ENCODE measurements at places on chromosomes 12 and 14.

- no peak for DNase-seq
Observed at GRCh38 chr14:74737753-74738325, 24.9 kb downstream of the FCF1 start.

- no peak for DNase-seq
Observed at GRCh38 chr12:18570543-18570942, 167.3 kb downstream of the PLCZ1 start.

DNA sequence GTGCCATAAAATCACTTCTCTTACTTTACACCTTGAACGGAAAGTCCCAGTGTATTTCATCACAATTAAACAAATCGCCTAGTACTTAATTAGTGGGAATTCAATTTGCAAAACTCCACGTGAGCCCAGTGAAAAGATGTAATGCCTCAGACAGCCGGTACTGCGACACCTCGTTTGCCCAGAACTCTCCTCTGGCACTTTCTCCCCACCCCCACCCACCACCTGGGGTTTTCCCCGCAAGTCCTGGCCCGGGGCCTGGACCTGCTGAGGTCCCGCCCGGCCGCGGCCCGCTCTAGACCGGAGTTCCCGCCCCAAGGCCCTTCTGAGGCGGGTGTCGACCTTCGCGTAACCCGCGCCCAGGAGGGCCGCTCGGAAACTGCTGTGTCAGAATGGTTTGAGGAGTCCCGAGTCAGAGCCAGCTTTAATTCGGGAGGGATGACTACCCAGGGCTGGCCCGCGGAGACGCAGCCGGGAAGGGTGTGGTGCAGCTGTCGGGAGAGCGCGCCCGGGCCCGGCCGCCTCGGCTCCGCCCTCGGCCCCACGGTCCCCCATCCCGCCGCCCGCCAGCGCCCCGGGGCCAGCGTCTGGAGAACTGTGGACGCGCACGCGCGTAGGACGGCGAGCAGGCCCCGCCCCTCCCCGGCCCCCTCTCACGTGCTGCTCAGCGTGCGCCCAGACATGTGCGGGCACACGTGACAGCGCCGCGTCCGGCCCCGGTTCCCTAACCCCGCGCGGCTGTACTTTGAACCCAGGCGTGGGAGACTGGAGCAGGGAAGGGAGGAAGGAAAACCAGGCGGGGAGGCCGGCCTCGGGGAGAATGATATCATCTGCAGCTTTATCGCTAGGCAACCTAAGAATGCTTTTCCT is 10.8 kb downstream of the BHLHE41 start:
- no peak for DNase-seq

- no peak for DNase-seq
Observed at GRCh38 chr12:80325167-80325959, 118.7 kb upstream of the PTPRQ start.

DNA sequence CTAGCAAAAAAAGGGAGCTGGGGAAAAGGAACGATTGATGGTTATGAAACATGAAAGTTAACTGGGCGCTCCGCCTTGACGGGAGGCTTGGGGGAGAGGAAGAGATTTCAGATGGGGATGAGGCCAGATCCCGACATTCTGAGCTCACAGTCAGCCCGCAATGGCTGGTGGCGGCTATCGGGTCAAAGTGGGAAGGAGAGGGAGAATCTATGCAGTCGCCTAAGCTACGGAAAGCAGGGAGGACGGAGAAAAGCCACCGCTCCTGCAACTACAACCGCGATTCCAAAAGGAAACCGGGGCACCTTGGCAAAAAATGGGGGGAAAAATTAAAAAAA is 502 bp downstream of the MPHOSPH9 start:
- no peak for DNase-seq

- DNase-seq = no peak
Observed at GRCh38 chr12:120726961-120727360, 1.3 kb downstream of the ACADS start.

GRCh38 chr14:22084393-22085281 is 411.0 kb upstream of the OR4E1 start:
- peak; percentile 6 for DNase-seq

GRCh38 chr12:132788375-132789098 is 26.9 kb upstream of the ANKLE2 start:
- no peak for DNase-seq

GRCh38 chr12:78732481-78732880 is 132.1 kb upstream of the SYT1 start:
- no peak for DNase-seq

DNA sequence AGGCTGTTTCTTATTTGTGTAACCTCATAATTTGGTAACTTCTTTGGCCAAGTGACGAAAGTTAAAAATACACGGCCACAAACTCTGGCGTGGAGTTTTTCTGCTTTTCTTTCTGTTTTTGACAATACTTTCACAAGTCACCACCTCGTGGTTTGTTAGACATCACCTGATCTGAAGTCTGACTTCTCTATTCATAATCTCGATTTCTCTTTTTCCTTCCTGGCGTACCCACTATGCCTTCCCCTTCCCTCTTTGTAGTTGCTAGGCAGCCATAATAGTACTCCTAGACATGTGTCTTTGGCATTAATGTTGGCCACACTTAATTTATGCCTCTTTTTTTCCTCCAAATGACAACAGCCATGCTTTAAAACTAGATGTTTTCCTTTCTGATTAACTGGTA is 97.6 kb downstream of the POLR3B start:
- no peak for DNase-seq

DNA sequence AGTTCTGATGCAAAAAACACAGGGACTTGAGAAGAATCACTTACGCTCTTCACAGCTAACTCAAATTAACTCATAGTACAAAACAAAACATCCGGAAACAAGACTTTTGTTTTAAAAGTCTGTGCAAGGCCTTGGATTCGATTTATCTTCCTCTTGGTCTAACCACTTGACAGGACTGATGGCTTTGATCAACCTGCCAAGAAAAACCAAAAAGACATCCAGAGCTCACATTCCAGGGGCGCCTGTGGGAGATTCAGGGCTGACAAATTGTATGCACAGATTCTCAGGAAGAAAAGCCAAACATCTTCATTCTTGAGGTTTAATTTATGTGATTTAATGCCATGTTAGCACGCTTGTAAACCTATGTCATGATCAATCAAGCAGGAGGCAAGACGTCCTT is 129.1 kb upstream of the TMCC3 start:
- no peak for DNase-seq

GRCh38 chr12:85872497-85873091 is 1.5 kb upstream of the NTS start:
- DNase-seq = no peak

GRCh38 chr14:94970941-94971730 is 186.2 kb downstream of the DICER1 start:
- no peak for DNase-seq

- DNase-seq = no peak
Observed at GRCh38 chr12:28209782-28210181, 19.5 kb downstream of the CCDC91 start.

DNA sequence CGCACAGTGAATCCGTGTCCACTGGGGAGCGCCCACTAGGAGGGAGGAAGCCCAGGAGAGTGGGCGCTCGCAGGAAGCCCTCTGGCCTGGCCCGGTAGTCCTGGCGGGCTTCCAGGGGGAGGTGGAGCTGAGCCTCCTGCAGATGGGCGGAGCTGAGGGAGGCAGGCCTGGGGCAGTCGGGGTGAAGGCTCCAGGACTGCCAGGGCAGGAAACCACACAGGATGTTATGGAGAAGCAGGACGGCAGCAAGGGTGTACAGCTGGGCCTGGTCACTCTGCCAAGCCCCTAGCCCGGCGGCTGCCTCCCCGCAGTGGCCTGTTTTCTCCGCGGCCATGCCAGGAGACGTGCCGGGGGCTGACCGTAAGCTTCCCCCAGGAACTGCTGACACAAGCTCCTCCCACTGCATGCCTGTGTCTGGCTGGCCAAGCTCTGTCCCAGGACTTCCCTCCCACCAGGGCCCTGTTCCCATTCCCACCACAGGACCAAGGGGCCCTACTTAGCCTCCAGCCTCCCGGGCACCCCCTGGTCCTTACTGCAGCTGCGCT is 143.4 kb upstream of the C14orf180 start:
- no peak for DNase-seq

DNA sequence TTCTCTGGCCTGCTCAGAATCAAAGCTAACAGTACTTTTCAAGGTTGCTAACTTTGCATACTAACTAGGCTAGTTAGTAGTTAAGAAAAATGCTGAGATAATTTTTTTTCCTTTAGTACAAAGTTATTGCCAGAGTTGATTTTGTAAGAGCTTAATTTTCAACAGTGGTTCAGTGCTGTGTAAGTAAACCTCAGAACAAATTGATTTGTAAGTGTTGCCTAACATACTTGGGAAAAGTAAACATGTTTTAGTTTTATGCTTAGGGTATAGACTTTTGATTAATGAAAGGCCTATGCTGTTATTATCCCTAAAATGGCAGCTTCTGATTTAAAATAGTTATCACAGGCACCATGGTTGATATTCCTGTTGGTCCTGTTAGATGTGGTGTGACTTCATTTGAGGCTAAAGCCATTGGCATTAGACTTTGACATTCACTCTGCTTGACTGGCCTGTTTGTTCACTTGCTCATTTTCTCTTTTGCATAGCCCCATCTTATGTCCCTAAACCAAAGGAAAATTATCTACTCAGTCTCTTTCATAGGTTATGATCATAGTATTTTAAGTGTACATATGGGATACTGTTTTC is 5.2 kb downstream of the CMAS start:
- no peak for DNase-seq

- DNase-seq = no peak
Observed at GRCh38 chr14:98946940-98947339, 325.1 kb downstream of the BCL11B start.

- no peak for DNase-seq
Observed at GRCh38 chr12:3999904-4000303, 126.7 kb upstream of the PARP11 start.

GRCh38 chr14:77116172-77116817 is 18.2 kb downstream of the CIPC start:
- DNase-seq = no peak

- DNase-seq = no peak
Observed at GRCh38 chr14:95951359-95951758, 74.7 kb downstream of the TUNAR start.

DNA sequence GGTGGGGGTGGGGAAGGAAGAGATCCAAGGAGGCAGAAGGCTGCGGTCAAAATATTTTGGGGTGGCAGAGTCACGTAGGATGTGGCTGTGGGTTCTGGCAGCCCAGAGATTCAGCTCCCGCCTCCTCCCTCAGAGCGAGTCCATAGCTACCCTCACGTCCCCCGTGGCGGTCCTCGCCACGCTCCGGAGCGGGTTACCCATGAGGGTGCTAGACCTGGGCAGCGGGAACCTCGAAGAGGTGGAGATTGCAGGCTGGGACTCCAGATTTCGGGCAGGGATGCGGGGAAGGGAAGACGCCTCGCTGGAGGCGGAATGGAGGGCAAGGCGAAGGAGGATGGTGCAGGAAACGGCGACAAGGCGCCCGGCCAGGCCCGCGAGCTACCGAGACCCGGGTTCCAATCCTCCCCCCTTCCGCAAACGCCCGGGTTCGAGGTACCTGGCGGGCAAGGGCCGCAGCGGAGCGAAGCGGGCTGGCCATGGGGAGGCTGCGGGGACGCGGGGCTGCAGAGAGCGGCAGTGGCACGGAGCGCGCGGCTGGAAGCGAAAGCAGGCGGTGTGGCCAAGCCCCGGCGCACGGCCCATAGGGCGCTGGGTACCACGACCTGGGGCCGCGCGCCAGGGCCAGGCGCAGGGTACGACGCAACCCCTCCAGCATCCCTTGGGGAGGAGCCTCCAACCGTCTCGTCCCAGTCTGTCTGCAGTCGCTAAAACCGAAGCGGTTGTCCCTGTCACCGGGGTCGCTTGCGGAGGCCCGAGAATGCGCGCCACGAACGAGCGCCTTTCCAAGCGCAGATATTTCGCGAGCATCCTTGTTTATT is 46.2 kb downstream of the BCAT1 start:
- DNase-seq = no peak

DNA sequence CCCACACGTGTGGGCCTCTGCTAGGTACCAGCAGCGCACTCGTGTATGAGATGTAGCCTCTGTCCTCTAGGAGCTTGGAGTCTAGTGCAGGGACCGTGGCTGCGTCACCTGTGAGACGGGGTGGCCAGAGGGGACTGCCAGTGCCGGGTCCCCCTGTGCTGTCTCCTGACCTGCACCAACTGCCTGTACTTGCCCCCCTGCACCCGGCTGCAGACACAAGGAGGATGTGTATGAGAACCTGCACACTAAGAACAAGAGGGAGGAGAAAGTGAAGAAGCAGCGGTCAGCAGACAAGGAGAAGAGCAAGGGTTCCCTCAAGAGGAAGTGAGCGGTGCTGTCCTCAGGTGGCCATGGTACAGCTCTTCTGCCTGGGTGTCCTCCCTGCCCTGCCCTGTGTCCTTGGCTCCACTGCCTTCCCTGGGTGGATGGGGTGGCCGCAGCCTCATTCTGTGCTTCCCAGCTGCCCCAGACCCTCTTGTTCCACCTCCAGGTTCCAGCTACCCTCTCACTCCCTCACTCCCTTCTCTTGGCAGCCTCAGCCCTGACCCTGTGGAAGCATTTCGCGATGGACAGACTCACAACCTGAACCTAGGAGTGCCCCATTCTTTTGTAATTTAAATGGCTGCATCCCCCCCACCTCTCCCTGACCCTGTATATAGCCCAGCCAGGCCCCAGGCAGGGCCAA is 9.6 kb downstream of the PTPN6 start:
- no peak for DNase-seq

DNA sequence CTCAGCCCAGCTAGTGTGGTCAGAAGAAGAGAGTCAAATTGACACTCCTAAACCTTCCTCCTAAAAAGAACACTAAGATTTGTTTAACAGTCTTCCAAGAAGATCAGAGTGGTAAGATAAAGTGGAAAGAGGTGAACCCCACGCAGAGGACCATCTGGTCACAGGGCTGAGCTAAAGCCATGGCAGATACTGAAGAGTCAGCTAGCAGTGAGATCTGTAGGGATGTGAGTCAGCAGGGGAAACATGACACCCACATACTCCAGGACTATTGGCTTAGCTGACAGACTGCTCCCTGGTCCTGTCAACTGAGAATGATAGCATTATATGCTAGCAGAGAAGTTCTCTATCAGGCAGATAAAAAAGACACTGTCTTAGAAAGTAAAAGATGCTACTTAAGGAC is 269.4 kb upstream of the ALG10 start:
- DNase-seq = no peak

DNA sequence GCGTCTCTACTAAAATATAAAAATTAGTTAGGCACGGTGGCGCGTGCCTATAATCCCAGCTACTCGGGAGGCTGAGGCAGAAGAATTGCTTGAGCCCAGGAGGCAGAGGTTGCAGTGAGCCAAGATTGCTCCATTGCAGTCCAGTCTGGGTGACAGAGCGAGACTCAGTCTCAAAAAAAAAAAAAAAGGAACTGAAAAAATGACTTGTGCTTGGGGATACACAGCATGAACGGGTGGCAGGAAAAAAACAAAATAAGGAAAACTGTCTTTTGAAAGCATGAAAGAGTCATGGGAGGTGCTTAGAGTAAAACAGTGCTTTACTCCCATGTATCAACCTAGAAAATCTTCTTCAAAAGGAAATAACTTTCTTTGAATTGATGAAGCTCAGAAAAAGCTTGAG is 80.8 kb downstream of the TMTC1 start:
- no peak for DNase-seq

GRCh38 chr12:123449856-123450255 is 8.1 kb upstream of the SNRNP35 start:
- no peak for DNase-seq
